GM20000 (cell line): ENCODE measurements at places on chromosomes 12 and 14.

GRCh38 chr14:24240110-24240918, 2.1 kb downstream of the TINF2 start:
- no peak for DNase-seq

GRCh38 chr12:23193552-23193951, 568.6 kb downstream of the ETNK1 start:
- no peak for DNase-seq

- DNase-seq: no peak
Observed at GRCh38 chr12:60112763-60113162, 516.9 kb downstream of the SLC16A7 start.

GRCh38 chr14:80304125-80304766, 92.9 kb upstream of the DIO2 start:
- DNase-seq: no peak

- DNase-seq: no peak
Observed at GRCh38 chr12:89189448-89189847, 162.9 kb downstream of the DUSP6 start.

GRCh38 chr12:6049587-6049986, 74.9 kb downstream of the VWF start:
- DNase-seq: no peak

DNA sequence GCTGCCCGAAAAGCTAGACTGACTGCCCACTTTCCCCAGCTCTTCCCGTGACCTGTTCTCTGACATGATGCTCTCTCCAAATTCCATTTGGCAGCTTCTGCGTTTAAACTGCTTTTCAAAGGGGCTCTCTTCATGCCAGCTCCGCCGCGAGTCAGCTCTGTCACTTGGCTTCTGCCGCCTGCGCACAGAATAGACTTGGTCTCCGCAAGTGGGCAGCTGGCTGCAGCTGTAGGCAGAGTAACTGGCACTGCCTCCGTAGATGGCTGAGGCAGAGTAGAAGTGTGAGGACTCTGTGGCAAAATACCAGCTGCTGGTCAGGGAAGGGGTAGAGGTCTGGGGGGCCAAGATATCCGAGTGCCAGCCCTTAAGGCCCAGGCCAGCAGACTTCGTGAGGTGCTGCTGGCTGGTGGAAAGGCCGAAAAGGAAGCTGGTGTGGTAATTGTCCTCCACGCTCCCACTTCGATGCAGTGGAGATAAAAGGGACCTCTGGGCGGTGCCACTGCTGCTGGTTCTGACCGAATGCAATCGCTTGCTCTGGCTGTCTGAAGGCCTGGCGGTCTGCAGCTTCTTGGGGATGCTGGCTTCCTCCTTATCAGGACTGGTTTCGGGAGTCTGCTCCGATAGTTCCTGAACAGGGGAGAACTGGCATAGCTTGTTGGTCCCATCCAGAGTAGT, 85.7 kb downstream of the DUSP16 start:
- no peak for DNase-seq

- no peak for DNase-seq
Observed at GRCh38 chr14:45150386-45150890, 14.7 kb downstream of the FANCM start.

GRCh38 chr14:67343601-67344230, 15.9 kb downstream of the ATP6V1D start:
- DNase-seq: no peak

DNA sequence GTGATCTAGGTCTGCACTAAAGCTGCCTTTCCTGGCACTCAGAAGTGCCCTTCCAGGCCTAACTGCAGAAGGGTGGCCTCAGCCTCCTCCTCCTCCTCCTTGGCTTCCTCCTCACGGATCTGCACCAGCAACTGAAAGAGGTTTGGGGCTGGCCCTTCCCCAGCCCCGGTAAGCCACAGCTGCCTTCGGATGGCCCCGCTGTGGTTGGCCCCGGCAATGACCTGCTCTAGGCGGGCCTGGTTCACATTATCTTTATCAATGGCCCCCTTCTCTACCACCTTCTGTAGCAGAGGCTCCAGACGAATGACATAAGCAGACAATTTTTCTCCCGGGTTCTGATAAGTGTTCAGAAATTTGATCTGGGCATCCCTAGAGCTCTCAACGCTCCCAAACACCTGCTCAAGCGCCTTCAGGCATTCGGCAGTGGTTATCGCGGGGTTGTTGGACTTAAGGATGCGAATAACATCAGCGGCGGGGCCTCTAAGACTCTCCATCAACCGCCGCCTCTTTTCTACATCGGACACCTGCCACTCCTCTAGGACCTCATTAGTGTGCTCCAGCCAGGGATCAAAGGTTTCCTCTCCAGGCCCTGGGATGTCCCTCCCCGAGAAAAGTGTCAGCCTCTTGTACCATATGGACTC, 1.5 kb downstream of the PNMA1 start:
- DNase-seq: peak; percentile 75

DNA sequence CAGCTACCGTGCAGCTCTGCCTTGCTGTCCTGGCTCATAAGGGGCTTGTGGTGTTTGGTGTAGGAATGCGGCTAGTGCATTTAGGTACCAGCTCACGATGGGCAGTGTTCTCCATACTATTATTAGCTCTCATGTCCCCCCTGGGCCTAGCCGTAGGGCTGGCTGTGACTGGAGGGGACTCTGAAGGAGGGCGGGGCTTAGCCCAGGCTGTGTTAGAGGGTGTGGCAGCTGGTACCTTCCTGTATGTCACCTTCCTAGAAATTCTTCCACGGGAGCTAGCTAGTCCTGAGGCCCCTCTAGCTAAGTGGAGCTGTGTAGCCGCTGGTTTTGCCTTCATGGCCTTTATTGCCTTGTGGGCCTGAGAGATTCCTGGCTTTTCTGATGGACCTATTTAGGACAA, 2.1 kb downstream of the SLC39A2 start:
- DNase-seq: no peak
